Activated CD8-positive, alpha-beta memory T cell treated with anti-CD3 and anti-CD28 coated beads, Interleukin-2, amount 10 ng/mL, durations not matched to agents 7 days and 5 days (primary cell): ENCODE measurements at places on chromosomes 7 and 10.

DNA sequence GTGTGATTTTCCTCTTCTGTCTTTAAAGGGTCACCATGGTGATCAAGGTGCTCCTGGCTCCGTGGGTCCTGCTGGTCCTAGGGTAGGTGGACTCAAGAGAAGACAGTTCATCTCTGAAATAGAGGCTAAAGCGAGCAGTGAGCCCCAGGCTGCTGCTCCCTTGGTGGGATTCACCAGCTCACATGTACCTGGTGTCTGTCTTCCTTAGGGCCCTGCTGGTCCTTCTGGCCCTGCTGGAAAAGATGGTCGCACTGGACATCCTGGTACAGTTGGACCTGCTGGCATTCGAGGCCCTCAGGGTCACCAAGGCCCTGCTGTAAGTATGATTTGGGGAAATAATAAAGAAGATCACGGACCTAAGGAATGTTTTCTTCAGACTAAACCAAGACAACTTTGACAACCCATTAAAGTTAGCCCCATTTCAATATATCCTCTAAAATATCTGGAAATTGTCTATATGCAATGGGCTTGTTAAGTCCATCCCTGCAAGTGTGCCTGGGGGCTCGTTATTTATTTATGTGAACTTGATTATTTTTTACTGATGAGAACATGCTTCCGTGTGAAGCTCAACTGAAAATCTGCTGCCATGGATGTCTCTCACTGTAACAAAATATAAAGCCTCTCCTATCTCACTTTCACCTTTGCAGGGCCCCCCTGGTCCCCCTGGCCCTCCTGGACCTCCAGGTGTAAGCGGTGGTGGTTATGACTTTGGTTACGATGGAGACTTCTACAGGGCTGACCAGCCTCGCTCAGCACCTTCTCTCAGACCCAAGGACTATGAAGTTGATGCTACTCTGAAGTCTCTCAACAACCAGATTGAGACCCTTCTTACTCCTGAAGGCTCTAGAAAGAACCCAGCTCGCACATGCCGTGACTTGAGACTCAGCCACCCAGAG, 32.5 kb downstream of the COL1A2 start:
- no peak for DNase-seq

DNA sequence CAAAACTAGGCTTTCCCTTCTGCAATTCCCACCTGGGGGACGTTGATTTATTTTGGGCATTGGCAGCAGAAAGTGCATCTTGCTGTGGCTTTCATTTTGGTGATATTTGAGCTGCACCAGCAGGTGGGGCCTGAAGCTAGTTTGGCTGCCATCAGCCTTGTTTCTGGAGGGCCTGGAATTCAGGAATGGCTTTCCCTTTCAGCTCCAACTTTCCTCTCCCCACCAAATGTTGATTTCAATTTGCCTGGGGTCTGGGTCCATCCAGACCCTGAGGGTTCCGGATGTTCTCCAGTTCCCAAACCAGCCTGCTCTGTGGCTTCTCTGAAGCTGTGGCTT, 640.4 kb downstream of the TYW1 start:
- no peak for DNase-seq

DNA sequence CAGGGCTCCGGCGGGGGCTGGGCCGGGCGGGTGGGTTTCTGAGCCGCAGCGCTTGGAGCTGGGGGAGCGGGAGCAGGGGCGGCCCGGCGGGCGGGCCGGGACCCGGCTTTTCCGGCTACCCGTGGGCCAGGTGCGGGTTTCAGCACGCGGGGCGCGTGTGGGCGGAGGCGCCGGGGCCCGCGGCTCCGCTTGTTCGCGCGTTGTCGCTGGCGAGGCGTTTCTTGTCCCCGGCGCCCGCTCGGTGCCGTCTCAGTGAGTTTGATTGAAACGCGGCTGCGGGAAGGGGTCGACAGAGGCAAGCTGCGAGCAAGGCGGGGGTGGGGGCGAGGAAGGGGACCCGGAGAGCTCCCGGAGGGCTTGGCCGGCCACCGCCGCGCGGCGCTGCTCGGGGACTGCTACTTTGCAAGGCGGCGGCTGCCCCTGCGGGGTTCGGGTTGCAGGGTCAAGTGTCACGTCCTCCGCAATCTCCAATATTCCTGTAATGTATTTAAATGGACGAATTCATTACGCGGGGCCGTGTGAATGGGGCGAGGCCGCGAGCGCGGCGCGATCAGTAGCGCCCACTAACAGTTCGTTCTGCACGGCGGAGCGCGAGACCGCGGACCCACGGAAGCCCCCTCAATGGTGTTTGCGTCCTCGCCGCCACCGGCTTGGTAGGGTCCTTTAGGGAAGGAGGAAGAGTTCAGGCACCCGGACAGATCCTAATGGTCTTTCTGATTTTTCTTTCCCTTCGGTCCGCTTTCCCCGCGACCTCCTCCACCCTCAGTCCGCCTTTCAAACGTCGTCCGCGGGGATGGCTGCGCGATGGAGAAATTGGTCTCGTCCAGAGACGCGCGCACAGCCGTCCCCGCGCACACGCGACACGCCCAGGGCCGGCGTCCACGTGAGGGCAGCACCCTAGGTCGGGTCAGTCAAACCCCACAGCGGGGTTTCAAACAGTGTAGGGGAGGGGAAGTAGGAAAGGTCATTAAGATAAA, 76.9 kb downstream of the INSIG1 start:
- DNase-seq = no peak

DNA sequence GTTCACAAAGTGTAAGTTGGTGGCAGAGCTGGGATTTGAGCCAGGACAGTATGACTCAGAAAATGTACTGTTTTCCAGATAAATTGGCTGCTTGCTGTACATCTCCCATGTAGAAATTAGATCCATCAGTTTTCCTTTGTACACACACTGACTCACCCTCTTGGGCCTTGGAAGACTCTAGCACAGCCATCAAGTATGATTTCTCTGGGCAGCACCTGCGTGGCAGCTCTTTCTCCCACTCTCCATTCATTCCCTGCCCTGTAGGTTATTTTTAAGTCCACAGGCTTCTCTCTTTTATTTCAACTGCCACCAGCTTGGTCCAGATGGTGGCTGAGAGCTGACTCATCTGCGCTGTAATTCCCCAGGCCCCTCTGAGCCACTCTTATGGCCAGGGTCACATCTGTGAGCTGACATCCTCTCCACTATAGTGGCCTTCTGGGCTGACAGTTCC, 28.3 kb upstream of the SDK1 start:
- DNase-seq = no peak

DNA sequence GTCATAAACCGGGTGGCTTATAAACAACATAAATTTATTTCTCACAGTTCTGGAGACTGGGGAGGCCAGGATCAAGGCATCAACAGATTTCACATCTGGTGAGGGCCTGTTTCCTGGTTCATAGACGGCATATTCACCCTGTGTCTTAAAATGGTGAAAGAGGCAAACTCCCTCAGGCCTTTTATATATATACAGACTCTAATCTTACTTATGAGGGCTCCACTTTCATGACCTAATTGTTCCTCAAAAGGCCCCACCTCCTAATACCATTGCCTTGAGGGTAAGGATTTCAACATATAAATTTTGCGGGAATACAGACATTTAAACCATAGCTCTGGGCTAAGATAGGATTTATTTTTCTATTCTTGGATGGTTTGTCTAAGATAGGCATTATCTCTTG, 187.2 kb downstream of the PPP1R3A start:
- DNase-seq = no peak

GRCh38 chr10:131899116-131899690, 1.6 kb upstream of the PPP2R2D start:
- no peak for DNase-seq

GRCh38 chr10:56095506-56096225, 265.4 kb downstream of the ZWINT start:
- DNase-seq = no peak

- DNase-seq = peak; percentile 53
Measured at GRCh38 chr7:877312-878232, 1.2 kb downstream of the GET4 start.

- no peak for DNase-seq
Measured at GRCh38 chr10:18155321-18155720, 15.1 kb downstream of the CACNB2 start.

GRCh38 chr10:49288341-49289065, 10.5 kb upstream of the C10orf71 start:
- DNase-seq = no peak

DNA sequence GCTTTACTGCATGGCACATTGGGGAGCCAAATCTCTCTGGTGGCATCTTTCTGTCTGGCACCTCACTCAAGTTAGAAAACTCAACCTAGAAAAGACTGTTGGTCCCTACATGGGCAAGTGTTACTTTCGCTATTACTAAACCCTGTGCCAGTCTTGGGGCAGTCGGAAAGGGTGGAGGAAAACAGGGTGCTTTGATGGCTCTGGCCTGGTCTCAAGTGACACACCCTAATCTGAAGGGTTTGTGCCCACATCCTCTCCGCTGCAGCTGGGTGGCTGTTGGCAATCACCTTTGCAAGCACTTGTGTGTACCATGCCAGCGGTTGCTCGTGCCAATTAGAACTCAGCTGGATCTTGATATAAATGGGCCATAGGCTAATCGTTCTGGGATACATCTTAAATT, 159.8 kb upstream of the ITGB1 start:
- DNase-seq = peak; percentile 70

DNA sequence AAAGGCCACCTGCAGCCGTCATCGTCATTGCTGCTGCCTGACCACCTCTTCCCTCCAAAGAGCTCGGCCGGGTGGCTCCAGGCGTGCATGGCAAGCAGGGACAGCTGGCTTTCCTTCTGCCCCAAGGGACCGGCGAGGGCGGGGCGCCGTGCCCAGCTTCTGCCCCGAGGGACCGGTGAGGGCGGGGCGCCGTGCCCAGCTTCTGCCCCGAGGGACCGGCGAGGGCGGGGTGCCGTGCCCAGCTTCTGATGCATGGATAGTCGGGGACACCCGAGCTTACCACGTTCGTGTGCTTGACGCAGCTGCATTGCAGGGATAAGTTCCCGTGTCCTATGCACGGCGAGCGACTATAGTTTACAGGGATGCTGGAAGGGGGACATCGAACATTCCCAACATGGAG, 27.0 kb downstream of the CFAP46 start:
- DNase-seq = no peak

DNA sequence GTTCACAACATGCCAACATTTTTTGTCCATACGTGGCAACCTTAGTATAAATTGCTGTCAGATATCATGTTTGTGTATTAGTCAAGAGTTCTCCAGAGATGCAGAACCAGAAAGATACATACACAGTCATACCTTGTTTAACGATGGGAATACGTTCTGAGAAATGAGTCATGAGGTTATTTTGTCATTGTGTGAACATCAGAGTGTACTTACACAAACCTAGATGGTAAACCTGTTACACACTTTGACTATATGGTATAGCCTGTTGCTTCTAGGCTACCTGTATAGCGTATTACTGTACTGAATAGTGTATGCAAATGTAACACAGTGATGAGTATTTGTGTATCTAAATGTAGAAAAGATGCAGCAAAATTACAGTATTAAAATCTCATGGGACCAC, 22.3 kb downstream of the ZNF518A start:
- DNase-seq = no peak

GRCh38 chr7:108094346-108094745, 35.8 kb downstream of the LAMB4 start:
- no peak for DNase-seq

DNA sequence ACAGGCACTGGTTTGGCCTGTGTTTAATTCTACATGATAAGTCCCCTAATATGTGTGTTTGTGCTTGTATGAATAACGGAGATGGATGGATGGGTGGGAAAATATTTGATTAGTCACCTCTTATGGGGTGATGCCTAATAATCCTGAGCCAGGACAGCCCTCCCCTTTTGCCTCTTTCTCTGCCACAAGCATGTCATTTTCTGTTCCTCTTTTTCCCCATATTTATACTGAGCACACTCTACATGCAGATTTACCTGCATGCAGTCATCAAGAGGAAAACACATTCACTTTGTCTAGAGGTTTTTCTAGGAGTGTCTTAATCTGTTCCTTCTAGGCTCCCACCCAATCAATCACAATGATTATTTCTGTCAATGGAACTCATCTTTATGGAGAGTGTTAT, 111.6 kb upstream of the TBX20 start:
- DNase-seq = no peak

GRCh38 chr7:152402384-152403250, 33.2 kb downstream of the KMT2C start:
- DNase-seq = no peak

- peak; percentile 78 for DNase-seq
Measured at GRCh38 chr7:45136106-45137060, 21.2 kb upstream of the RAMP3 start.

GRCh38 chr7:81433692-81434331, 336.0 kb downstream of the HGF start:
- DNase-seq = no peak

GRCh38 chr7:13742126-13742525, 247.3 kb downstream of the ETV1 start:
- no peak for DNase-seq

- DNase-seq = no peak
Measured at GRCh38 chr10:132101529-132101928, 35.8 kb downstream of the JAKMIP3 start.

DNA sequence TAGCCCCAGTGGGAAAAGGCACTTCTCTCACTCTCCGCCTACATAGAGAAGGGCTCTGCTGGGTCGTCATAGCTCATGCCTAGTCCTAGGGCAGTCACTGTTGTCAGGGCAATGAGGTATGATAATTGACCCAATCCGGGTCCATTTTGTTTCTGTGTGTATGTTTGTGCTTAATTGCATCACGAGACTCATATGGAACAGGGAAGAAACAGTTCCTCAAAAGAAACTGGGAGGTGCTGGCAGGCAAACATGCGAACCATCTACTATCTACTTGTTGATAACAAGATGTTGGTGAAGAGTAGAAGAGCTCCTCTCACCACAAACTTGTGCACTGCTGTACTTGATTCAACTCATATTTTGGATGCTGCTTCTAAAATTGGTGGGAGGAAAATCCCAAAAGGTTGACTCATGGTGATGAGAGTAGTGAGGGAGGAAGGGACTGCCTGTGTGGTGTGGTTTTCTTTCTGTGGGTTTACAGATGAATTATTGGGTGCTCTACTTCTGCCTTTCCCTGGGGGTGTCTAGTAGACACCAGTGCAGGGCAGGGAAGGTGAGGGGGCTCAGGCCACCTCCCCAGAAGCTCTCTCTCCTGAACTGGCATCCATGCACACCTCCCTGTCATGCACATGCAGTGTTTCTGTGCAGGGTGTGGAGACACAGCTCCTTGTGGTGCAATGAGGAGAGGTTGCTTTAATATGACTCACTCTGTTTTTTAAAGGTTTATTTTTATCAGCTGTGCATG, 29.4 kb downstream of the LSMEM1 start:
- DNase-seq = no peak

DNA sequence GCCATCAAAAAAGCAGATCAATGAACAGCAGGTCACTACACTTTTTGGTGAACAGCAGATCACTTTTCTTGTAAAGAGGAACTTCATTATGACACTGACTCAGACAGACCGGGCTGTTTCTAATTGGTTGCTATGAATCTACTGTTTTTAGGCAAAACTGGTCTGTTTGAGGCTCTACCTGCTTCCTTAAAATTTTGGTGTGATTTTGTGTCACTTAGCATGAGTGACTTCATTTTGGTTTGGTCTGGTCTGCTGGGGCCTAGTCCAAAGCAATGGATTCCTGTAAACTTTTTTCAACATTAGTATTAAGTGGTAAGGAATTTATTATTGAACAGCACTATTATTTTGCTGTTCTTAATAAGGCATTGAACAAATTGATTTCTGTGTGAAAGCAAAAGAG, 41.8 kb upstream of the C10orf71 start:
- DNase-seq = no peak

- no peak for DNase-seq
Measured at GRCh38 chr7:18224138-18224537, 196.5 kb upstream of the PRPS1L1 start.

GRCh38 chr7:31687024-31687748, at the start of gene PPP1R17:
TSS of gene PPP1R17 (plus strand) at chr7:31687215. CDS start at chr7:31692442, 5,227 bp downstream.
- DNase-seq = no peak
